ENCODE measurements at places on chromosomes 2 and 18.
A peak's percentile ranks its signal among the peaks of the same experiment; 100 is the strongest.

DNA sequence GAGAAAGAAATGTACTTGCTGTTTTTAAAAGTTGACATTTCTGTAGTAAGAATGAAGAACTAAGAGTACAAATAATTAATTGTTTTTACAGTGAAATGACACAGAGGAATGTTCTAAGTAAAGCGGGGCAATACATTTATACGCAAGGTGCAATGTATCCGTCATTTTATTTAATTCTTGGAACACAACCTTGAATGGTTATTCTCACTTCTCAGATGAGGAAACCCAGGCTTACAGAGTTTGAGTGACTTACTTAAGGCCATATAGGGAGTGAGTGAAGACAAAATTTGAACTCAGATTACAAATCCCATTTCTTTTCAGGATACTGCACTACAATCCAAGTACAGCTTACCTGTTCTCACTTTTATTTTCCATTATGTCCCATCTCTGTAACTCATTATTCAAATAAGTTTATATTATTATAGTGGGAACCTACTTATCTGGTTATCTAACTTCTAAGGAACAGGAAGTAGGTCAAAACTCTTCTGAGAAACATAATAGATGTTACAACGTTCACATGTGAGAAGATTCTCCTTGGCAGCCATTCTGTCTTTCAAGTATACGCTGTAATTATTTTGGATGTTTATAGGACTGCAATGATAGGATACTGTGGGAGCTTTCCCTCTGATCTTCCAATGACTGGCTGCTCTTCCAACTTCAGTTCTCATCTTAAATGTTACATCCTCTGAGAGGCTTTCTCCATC, 12.3 kb upstream of the STK17B start:
- no peaks in the 10 kb centered on the region for H3K27me3 ChIP-seq
- peaks cover 61% of the 10 kb centered on the region for H3K4me1 ChIP-seq
- peak overlapping the region; percentile 96 for H3K27ac ChIP-seq
- peaks cover 16% of the 10 kb centered on the region for H3K36me3 ChIP-seq
- no peak for DNase-seq
- H3K4me3 ChIP-seq: peak overlapping the region; percentile 74

- no peaks in the 10 kb centered on the region for H3K27me3 ChIP-seq
- H3K27ac ChIP-seq: no peak overlapping the region
- H3K4me3 ChIP-seq: no peak overlapping the region
These were observed 305.7 kb upstream of the VRK2 start for GRCh38 chr2:57740891-57741290.

- no peaks in the 10 kb centered on the region for H3K27me3 ChIP-seq
- no peak overlapping the region for H3K27ac ChIP-seq
- no peak overlapping the region for H3K4me3 ChIP-seq
- DNase-seq: no peak
- H3K36me3 ChIP-seq: peaks cover 4% of the 10 kb centered on the region
- peaks cover 10% of the 10 kb centered on the region for H3K4me1 ChIP-seq
These were observed 80.8 kb upstream of the NFATC1 start for GRCh38 chr18:79314838-79315388.

- no peaks in the 10 kb centered on the region for H3K36me3 ChIP-seq
- no peak overlapping the region for H3K4me3 ChIP-seq
- no peak overlapping the region for H3K27ac ChIP-seq
- DNase-seq: no peak
- no peaks in the 10 kb centered on the region for H3K4me1 ChIP-seq
- H3K27me3 ChIP-seq: no peaks in the 10 kb centered on the region
These were observed 204.2 kb downstream of the TPGS2 start for GRCh38 chr18:36624451-36625167.

GRCh38 chr2:161414042-161415033, 1.8 kb upstream of the TBR1 start:
- H3K27me3 ChIP-seq: peaks cover 52% of the 10 kb centered on the region
- H3K36me3 ChIP-seq: peaks cover 23% of the 10 kb centered on the region
- no peak overlapping the region for H3K27ac ChIP-seq

DNA sequence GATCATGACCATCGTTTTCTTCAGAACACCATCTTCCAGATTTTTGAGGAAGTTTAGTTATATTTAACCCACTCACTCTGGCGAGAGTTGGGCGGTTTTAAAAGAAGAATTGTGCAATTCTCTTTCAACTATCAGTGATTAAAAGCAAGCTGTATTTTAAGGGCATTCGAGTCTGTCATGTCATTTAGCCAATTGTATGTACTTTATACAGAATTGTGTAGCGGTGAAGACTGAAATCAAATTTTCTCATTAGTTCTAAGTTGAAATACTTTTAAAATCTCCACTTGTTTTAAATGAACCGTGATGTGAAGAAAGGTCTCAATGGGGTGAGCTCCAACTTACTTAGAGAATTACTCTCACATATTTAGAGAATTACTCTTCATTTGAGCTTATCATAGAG, 214.6 kb upstream of the DTNA start:
- H3K36me3 ChIP-seq: no peaks in the 10 kb centered on the region
- peaks cover 38% of the 10 kb centered on the region for H3K27me3 ChIP-seq
- H3K4me1 ChIP-seq: peaks cover 3% of the 10 kb centered on the region
- DNase-seq: no peak
- H3K4me3 ChIP-seq: no peak overlapping the region
- no peak overlapping the region for H3K27ac ChIP-seq

GRCh38 chr2:177239932-177240630, 24.4 kb downstream of the NFE2L2 start:
- peaks cover 66% of the 10 kb centered on the region for H3K4me1 ChIP-seq
- peak; percentile 18 for DNase-seq
- peaks cover 39% of the 10 kb centered on the region for H3K36me3 ChIP-seq
- no peaks in the 10 kb centered on the region for H3K27me3 ChIP-seq
- peak overlapping the region; percentile 40 for H3K4me3 ChIP-seq
- peak overlapping the region; percentile 84 for H3K27ac ChIP-seq

DNA sequence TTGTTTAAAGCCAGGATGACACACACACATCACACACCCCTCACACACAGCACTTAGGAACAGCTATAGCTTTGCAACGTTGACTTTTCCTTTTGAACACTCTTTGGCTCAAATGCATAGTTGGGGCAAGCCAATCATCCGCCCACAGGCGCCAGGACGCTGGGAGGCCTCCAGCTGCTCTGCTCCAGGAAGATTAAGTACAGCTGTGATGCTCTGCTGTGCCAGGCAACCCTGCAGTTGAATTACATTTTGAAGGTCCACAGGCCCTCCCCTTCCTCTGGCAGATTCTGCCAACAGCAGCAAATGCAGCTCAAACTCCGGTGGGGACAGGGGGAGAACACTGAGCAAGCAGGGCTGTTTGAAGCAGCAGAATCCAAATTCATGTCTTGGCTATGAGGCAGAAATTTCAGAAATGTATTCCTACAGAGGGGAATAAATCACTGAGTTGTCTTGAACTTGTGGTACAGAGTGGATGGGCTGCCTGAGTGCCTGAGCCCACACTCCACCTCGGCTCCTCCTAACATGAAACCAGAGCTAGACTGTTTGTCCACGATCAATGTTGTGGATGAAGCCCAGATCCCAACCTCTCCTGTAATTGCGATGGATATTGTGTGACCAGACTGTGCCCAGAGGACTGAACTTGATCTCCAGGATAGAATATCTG, 86.5 kb upstream of the PPP1CB start:
- no peaks in the 10 kb centered on the region for H3K27me3 ChIP-seq
- no peak for DNase-seq
- no peaks in the 10 kb centered on the region for H3K36me3 ChIP-seq
- no peaks in the 10 kb centered on the region for H3K4me1 ChIP-seq
- no peak overlapping the region for H3K27ac ChIP-seq
- no peak overlapping the region for H3K4me3 ChIP-seq

DNA sequence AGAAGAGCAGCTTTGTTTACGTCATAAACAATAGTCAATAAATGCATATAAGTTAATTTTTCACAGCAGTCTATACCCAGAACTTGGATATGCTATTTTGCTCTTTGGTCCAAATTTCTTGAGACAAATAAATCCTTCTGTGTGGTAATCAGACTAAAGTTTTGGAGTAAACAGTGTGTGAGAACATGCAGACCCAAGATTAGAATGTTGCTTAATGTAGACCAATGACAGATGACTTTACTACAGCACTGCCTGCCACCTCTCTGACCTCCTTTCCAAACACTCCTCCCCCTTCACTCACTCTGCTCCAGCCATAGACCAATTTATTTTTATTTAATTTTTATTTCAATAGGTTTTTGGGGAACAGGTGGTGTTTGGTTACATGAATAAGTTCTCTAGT, 115.3 kb upstream of the TANK start:
- H3K27ac ChIP-seq: no peak overlapping the region
- no peak overlapping the region for H3K4me3 ChIP-seq
- peaks cover 47% of the 10 kb centered on the region for H3K27me3 ChIP-seq
- no peaks in the 10 kb centered on the region for H3K4me1 ChIP-seq
- H3K36me3 ChIP-seq: no peaks in the 10 kb centered on the region

GRCh38 chr2:169999054-169999453, 171.8 kb downstream of the UBR3 start:
- DNase-seq: no peak
- H3K4me1 ChIP-seq: peaks cover 10% of the 10 kb centered on the region
- no peak overlapping the region for H3K27ac ChIP-seq
- no peaks in the 10 kb centered on the region for H3K27me3 ChIP-seq
- H3K36me3 ChIP-seq: peaks cover 33% of the 10 kb centered on the region
- H3K4me3 ChIP-seq: no peak overlapping the region

GRCh38 chr18:36522509-36522908, 225.0 kb downstream of the FHOD3 start:
- no peaks in the 10 kb centered on the region for H3K36me3 ChIP-seq
- DNase-seq: no peak
- H3K4me1 ChIP-seq: no peaks in the 10 kb centered on the region
- peaks cover 2% of the 10 kb centered on the region for H3K27me3 ChIP-seq
- H3K4me3 ChIP-seq: no peak overlapping the region

DNA sequence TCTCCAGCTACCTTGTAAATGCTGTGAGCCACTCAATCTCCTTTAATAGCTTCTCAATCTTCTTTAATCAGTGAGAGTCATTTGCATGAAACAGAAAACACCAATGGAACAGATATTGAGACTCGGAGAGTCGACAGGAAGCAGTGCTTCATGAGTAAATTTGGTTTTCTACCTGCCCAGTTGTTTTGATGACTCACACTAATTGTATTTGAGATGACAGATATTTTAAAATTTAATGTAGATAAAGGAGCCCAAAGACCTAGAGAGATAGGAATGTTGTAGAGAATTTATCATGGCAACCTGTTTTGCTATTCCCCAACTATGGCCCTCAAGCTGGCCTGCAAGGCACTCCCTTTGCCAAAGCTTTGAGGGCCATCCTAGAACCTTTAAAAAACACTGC, 119.1 kb downstream of the CDC42EP3 start:
- no peak overlapping the region for H3K27ac ChIP-seq
- H3K4me1 ChIP-seq: peaks cover 12% of the 10 kb centered on the region
- H3K4me3 ChIP-seq: no peak overlapping the region
- peaks cover 4% of the 10 kb centered on the region for H3K27me3 ChIP-seq
- H3K36me3 ChIP-seq: no peaks in the 10 kb centered on the region

- no peak for DNase-seq
- no peak overlapping the region for H3K4me3 ChIP-seq
- H3K27ac ChIP-seq: no peak overlapping the region
- no peaks in the 10 kb centered on the region for H3K27me3 ChIP-seq
- no peaks in the 10 kb centered on the region for H3K4me1 ChIP-seq
These were observed 10.5 kb downstream of the CAPN10 start for GRCh38 chr2:240597054-240597418.

GRCh38 chr18:11654736-11655605, 34.1 kb upstream of the GNAL start:
- peak; percentile 22 for DNase-seq
- H3K4me1 ChIP-seq: peaks cover 3% of the 10 kb centered on the region
- H3K36me3 ChIP-seq: no peaks in the 10 kb centered on the region
- H3K27ac ChIP-seq: no peak overlapping the region

DNA sequence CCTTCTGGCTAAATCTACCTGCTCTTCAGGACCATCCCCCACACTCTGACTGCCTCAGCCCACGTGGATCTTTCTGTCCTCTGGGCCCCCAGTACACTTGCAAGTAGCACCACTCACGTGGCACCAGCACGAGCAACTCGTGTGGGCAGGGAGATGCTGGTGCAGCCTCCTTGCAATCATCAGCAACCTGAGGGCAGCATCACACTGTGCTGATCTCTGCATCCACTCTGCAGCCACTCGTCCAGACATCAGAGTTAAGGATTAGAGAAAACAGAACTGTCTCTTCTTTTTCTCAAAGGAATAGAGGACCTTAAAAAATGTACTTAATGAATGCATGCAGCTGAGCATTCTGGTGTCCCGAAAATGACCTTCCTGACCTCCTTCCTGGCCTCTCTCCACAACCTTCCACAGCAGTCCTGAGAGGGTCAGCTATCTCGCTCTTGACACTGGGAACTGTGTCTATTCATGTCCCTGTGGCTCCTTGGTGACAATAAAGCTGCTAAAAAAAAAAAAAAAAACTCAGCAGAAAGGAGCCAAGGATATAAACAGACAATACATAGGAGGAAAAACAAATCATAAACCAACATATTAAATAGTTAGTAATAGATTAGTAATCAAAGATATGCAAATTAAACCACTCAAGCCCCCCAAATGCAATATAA, 145.9 kb downstream of the ZBTB7C start:
- no peak for DNase-seq
- H3K36me3 ChIP-seq: no peaks in the 10 kb centered on the region
- no peak overlapping the region for H3K4me3 ChIP-seq

GRCh38 chr2:102979429-102979828, 217.6 kb downstream of the TMEM182 start:
- no peaks in the 10 kb centered on the region for H3K27me3 ChIP-seq
- DNase-seq: no peak
- H3K36me3 ChIP-seq: no peaks in the 10 kb centered on the region
- H3K4me1 ChIP-seq: no peaks in the 10 kb centered on the region
- H3K4me3 ChIP-seq: no peak overlapping the region

GRCh38 chr2:216804357-216805350, 55.2 kb downstream of the TNP1 start:
- peaks cover 2% of the 10 kb centered on the region for H3K4me1 ChIP-seq
- H3K36me3 ChIP-seq: no peaks in the 10 kb centered on the region
- no peak for DNase-seq
- no peak overlapping the region for H3K27ac ChIP-seq

GRCh38 chr18:63306249-63306648, 13.3 kb downstream of the BCL2 start:
- H3K27ac ChIP-seq: peak overlapping the region; percentile 47
- peaks cover 78% of the 10 kb centered on the region for H3K4me1 ChIP-seq
- no peak overlapping the region for H3K4me3 ChIP-seq
- no peaks in the 10 kb centered on the region for H3K27me3 ChIP-seq
- H3K36me3 ChIP-seq: peaks cover 65% of the 10 kb centered on the region

DNA sequence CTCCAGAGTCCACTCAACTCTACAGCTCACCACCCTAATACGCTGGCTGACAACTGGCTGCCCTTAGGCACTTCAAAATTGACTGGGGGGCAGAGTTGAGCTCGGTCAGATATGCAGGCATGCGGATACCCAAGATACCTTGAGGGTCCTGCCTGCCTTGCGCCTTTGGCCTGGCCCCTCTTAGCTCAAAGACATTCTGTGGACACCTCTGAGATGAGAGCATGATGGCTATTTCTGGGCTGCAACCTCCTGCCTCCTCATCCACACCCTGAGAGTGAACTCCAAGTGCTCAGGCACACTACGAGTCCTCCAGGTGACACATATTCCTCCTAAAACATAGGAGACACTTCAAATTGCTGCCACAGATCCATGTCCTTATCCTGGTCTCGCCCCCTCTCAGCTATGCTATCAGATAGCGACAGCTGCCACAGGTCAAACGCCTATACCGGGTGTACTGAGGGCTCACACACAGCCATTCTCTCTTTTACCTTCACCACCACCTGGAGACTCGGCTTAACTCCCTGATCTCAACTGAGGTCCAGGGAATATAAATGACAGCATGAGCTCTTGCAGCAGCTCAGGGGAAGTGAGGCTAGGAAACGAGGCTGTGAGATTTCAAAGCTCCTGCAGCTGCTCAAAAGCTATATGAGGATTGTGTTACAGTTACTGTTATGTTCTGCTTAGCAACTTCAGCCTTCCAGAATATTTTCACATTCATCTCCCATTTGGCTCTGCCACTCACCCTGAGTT, 60.5 kb upstream of the TEX51 start:
- no peak for DNase-seq
- no peak overlapping the region for H3K27ac ChIP-seq
- no peak overlapping the region for H3K4me3 ChIP-seq
- H3K4me1 ChIP-seq: no peaks in the 10 kb centered on the region

Measured in activated T-helper 2 cell treated with anti-CD3 and anti-CD28 coated beads, Interferon-gamma antibody, Interleukin-2, Interleukin-4, amounts not matched to agents 10 μg/mL and 5 μg/mL and 100 μg/mL, durations not matched to agents 14 hours and 24 hours and 36 hours (primary cell).